ENCODE measurements at places on chromosomes 5 and 9. TPM values are rescaled to one million over a fixed set of nuclear protein-coding genes. Genes with fewer than 3 reads are reported as not detected.

MSX2 gene
- total RNA-seq, result 4.9 TPM

MORN5 gene
- total RNA-seq, result not detected

ATP10B gene
- total RNA-seq, result not detected

LPAR1 gene
- total RNA-seq, result 22.1 TPM

SEMA5A gene
- under 0.01 TPM for total RNA-seq

CWC27 gene
- total RNA-seq, result 17.2 TPM

GAS1 gene
- total RNA-seq, result 0.09 TPM

QRFP gene
- total RNA-seq, result not detected

STKLD1 gene
- 0.64 TPM for total RNA-seq

TMEM215 gene
- total RNA-seq, result 0.02 TPM

POU5F2 gene
- 0.02 TPM for total RNA-seq

FSTL4 gene
- 4.1 TPM for total RNA-seq

ELL2 gene
- total RNA-seq, result 36.0 TPM

PAM gene
- total RNA-seq, result 19.6 TPM

NPR2 gene
- total RNA-seq, result 4.6 TPM

TPPP gene
- total RNA-seq, result 6.6 TPM

ANXA2R gene
- total RNA-seq, result 3.0 TPM

TPD52L3 gene
- not detected for total RNA-seq

IL13 gene
- not detected for total RNA-seq

TMEM232 gene
- 0.10 TPM for total RNA-seq

EGFLAM gene
- 0.39 TPM for total RNA-seq

PITX1 gene
- total RNA-seq, result 30.9 TPM
